ENCODE measurements at places on chromosomes 7 and 10. TPM values are rescaled to one million over a fixed set of nuclear protein-coding genes. Genes with fewer than 3 reads are reported as not detected.

Gene COL17A1
- not detected for total RNA-seq

Gene ARHGAP21
- 27.6 TPM for total RNA-seq

Gene ZSCAN25
- total RNA-seq, result 7.4 TPM

Gene GALNT17
- 0.07 TPM for total RNA-seq

Gene PDK4
- 46.4 TPM for total RNA-seq

Gene CYP2E1
- 5,193 TPM for total RNA-seq

Gene OPN4
- not detected for total RNA-seq

Gene CYP17A1
- total RNA-seq, result 4.2 TPM

Gene ELN
- total RNA-seq, result 4.5 TPM

Gene SSMEM1
- total RNA-seq, result not detected

Measured in right lobe of liver (tissue), 6 donors.